ENCODE measurements at places on chromosomes 6 and 20. TPM values are rescaled to one million over a fixed set of nuclear protein-coding genes. Genes with fewer than 3 reads are reported as not detected.
A peak's percentile ranks its signal among the peaks of the same experiment; 100 is the strongest.

DNA sequence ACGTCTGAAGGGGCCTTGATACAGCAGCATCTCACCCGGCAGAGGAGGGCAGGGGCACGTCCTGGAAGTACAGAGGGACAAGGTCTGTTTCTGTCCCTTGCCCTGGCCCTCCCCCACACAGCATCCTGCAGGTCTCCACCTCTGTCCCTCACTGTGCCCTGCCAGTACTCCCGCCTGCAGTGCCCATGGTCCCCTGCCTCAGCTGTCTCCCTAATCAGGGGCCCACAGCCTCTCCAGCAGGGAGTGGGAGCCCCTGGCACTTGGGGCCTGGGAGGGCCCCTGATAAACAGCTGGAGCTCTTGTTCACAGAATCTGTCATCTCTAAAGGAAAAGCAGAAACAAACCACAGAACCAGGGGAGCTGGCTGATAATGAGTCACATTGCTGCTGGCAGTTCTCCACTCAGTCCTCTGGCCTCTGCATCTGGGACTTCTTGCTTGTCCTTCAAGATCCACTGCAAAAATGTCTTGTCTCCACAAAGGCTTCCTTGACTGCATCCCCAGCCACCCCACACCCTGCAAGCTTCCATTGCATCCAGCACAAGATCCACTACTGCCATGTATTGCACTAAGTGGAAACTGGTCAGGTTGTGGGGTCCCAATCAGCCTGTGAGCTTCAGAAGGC, 33.2 kb upstream of the TAF8 start:
- DNase-seq = peak; percentile 73

- DNase-seq = no peak
Measured at GRCh38 chr6:33578588-33579011, 1.5 kb downstream of the BAK1 start.

GRCh38 chr20:49187330-49187850, 744 bp downstream of the STAU1 start:
- DNase-seq = peak; percentile 36

DNA sequence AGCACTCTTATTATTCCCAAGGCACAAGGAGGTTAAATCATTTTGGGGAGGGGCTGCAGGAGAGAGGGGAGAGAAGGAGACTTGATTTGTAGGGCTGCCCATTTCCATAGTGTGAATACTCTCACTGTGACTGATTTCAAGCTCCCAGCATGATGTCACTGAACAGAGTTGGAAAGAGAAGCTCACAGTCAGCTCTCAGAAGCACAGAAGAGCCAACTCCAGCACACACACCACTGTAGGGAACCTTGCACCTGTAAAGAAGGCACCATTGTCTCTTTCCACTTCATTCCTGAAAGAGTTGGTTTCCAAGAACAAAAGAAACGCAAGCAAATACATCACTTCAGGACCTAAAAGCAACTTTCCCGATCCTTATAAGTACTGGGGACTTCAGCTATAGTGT, 12.7 kb upstream of the STK35 start:
- no peak for DNase-seq

- DNase-seq = no peak
Measured at GRCh38 chr6:132731086-132731485, 17.2 kb upstream of the VNN1 start.

- DNase-seq = peak; percentile 7
Measured at GRCh38 chr6:139439349-139439748, 64.9 kb upstream of the CITED2 start.

DNA sequence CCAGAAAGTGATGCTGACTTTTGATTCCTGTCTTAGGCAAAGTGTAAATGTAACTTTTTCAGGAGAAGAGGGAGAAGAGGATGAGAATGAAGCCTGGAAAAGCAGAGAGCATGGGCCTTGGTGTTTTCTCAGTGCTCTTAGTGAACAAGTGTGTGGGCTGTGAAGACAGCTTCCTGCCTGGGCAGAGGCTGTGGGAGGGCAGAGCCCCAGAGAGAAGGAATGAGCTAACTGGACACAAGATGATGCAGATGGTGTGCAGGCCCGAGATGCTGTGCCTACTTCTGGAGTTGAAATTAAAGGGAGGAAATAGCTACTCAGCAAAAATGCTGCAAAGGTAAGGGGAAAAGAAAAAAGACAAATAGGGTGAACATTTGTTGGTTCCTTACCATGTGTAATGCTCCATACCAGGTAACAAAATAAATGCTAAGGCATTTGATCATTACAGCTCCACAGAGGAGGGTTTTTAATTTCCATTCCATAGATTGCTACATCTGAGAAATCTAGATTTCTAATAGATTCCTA, 87.0 kb upstream of the CEP162 start:
- DNase-seq = no peak

- DNase-seq = no peak
Measured at GRCh38 chr20:18567739-18568091, 483 bp downstream of the SMIM26 start.

- DNase-seq = peak; percentile 54
Measured at GRCh38 chr6:42104095-42104803, 38.2 kb downstream of the C6orf132 start.

DNA sequence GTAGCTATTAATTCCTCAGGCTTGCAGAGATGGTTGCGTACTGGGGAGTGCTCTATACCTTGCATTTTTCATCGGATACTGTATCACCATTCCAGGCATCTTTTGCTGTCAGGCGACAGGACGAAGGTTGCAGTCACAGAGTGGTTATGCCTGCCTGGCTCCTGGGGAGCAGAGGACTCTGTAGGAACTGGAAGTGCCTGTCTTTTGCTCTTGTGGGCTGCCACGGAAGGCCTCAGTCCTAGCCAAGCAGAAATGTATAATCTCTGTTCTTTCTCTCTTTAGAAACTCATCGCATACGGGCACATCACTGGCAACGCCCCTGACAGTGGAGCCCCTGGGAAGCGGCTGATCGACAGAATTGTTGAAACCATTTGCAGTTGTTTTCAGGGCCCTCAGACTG, 29.5 kb downstream of the ARFGEF2 start:
- no peak for DNase-seq

- no peak for DNase-seq
Measured at GRCh38 chr20:2887715-2888114, 14.4 kb downstream of the PTPRA start.

- DNase-seq = peak; percentile 82
Measured at GRCh38 chr6:133951881-133952814, 876 bp upstream of the TBPL1 start.

- no peak for DNase-seq
Measured at GRCh38 chr6:68313911-68314310, 321.2 kb upstream of the ADGRB3 start.

GRCh38 chr6:119436583-119436982, 87.0 kb upstream of the MAN1A1 start:
- DNase-seq = no peak

- DNase-seq = no peak
Measured at GRCh38 chr6:19991176-19991575, 154.0 kb downstream of the ID4 start.

DNA sequence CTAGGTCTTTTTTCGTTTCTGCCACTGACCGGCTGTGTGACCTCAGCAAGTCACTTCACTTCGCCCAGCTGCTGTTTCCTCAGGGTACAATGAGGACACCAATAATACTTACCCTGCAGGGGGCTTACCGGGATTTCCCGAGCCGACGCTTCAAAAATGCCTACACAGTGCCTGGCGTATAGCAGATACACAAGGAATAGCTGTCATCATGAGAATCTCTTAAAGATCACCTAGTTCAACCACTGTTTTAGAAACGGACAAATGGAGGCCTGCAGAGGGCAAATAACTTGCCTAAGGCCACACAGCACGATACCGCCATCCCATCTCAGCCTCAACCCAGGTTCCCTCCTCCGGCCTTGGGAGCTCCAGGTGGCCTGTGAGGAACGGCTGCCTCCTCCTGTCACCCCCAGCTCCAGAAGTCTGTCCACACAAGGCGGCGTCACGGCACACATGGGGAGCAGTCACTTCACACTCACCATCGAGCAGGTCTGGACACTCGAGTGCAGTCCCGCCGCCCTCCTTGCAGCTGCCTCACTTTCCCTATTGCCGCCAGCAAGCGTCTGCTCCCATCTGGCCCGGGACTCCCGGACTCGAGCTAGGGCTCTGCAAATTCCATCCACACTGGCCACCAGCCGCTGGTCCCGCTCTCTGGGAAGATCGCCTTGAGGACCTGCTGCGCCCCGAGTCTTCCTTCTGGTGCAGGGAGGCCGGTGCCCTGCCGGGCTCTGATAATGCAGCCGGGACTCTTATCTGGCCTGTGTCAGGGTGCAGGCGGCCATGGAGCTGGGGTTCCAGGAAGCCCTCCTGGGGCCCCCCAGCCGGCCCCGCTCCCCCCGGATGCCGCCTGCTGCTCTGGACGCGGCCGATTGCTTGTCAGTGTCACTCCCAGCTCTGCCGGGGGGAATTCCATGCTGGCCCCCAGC, at the start of gene RIPOR3:
Gene RIPOR3, minus strand, starts transcription at position 893 of the 923 bp plus-strand sequence. Its CDS starts 414 bp downstream, at position 479.
- DNase-seq = no peak

The SIRPB2 gene
- total RNA-seq = 0.20 TPM

The RAD21L1 gene
- not detected for total RNA-seq

The FAM217A gene
- not detected for total RNA-seq

Data from lung microvascular endothelial cell (primary cell).